ENCODE measurements at places on chromosomes 4 and X.

DNA sequence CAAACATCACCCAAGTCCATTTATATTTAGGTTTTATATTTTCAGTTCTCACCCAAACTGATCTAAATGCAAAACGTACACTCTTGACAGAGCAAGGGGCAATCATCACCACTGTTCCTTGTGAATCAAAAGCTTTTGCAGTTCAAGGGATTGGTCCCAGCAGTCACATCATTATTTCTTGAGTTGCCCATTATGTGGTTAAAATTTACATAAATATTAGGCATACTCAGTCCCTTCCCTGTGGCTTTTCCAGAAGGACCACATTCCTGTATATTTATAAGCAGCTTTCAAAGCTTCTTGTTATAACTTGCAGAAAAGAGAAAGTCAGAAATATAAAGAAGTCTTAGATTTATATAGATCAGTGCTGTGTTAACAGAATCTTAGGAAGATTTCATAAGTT is 224.4 kb downstream of the CLCN4 start:
- DNase-seq = no peak

- DNase-seq = no peak
These were observed 21.6 kb downstream of the SH3KBP1 start for GRCh38 chrX:19865567-19866363.

GRCh38 chr4:57013543-57014120 is 34.9 kb downstream of the POLR2B start:
- DNase-seq = no peak

DNA sequence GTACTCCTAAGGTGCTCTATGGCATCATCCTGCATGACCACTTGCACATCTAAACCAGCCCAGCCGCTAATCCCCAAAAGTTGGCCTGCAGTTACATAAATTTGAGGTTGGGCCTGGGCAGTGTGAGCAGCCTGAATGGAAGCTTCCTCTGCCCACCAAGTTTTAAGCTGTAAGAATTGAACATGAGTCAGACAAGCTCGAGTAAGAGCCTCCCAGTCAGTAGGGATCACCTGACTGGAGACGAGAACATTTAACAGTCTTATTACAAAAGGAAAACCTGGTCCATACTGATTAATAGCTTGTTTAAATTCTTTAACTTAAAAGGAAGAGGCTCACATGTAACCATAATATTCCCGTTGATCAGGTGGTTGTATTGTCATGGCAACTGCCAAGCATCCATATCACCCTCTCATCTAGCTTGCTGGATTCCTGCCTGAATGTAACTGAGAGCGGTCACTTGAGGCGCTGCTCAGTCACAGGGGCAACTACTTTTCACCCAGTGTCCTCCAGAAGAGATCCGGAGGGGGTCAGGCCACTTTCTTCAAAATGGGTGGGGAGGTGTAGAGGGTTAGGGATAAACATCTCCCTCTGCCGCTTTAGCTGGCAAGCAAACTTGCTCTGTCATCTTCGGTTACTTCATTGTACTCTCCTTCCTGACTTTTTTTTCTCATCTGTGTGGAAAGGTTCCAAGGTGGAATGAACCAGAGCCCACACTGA is 56.6 kb upstream of the WDR1 start:
- no peak for DNase-seq

DNA sequence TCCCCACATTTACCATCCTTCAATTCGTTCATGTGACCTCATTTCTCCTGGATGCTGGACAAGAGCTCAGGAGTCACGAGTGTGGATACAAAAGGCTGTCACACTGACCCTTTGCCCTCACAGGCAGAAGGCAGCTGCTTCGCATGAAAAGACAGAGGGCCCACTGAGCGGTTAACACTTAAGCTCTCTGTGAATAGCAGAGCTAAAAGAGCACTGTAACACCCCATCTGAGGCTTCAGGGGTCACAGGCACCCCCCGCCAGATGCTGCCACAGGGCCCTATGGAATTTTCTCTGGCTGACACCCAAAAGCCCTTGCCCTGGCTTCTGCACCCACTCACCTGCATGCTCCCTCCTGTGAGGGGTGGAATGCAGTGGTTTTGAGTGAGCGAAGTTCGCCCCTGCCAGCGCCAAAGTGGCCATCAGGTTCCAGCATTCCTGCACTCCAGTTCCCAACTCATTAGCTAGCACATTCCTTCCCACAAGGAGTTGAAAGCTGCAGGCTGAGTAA is 360.9 kb downstream of the PPP3CA start:
- DNase-seq = no peak

DNA sequence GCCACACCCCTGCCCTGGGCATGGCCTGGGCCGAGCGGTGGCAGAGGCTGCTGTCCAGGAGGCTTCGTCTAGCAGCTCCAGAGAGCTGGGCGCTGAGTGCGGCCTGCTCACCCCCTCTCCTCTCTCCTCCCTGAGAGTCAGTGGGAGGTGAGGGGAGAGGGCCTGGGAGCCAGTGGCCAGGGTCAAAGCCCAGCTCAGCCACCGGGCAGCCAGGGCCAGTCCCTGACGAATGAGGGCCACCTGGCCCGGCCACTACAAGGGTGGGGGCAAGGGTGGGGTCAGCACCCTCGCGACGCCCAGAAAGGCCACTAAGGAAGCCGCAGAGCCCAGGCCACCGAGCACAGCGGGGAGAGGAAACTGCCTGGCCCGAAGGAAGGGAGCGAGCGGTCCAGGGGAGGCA is 131.7 kb downstream of the FAM53A start:
- no peak for DNase-seq

GRCh38 chrX:46704767-46705386 is 54.0 kb downstream of the SLC9A7 start:
- DNase-seq = no peak

DNA sequence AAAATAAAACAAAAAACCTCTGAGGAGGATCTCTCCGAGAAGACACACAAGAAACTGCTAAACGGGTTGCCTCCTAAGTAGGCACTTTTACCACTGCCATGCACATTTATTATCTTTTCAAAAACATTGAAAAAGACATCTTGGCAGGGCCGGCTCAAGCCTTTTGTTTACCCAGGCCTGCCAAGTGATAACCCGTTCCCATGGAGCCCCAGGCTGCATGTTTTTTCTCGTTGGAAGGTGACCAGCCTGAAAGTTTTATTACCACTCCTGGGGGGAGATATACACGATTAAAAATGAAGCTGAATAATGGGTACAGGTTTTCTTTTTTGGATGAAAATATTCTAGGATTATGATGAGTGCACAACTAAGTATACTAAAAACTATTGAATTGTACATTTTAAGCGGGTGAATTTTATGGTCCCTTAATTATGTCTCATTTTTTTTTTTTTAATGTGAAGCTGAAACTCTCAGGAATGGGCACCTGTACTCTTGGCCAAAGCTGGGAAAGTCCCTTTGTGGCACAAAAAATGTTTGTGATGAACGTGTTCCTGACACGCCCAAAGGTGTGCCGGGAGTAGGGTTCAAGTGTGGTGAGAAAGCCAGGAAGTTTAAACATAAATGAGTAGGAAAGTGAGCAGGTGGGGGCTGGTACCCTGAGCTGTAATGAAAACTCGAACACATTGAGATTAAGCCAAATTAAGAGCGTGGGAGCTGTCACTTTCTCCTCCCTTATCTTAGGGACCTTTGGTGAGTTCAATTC is 1.5 kb upstream of the MAP7D2 start:
- no peak for DNase-seq

DNA sequence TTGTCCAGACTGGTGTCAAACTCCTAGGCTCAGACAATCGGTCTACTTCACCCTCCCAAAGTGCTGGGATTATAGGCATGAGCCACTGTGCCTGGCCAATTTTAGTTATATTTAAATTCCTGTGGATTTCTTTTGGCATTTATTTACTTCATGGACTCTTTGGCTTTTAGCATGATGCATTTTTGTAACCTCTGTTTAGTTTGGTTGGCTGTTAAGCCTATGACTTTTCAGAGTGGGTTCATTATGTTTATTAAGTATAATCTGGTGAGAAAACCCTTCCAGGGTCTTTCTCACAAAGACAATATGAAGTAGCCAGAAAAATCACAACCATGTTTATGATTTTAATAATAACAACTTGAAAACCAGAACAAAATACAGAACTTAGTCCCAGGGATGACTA is 49.4 kb downstream of the USP38 start:
- no peak for DNase-seq

- DNase-seq = no peak
These were observed 805.3 kb upstream of the EPHA5 start for GRCh38 chr4:66475596-66475995.

- no peak for DNase-seq
These were observed 182.2 kb downstream of the PACRGL start for GRCh38 chr4:20882500-20882899.

DNA sequence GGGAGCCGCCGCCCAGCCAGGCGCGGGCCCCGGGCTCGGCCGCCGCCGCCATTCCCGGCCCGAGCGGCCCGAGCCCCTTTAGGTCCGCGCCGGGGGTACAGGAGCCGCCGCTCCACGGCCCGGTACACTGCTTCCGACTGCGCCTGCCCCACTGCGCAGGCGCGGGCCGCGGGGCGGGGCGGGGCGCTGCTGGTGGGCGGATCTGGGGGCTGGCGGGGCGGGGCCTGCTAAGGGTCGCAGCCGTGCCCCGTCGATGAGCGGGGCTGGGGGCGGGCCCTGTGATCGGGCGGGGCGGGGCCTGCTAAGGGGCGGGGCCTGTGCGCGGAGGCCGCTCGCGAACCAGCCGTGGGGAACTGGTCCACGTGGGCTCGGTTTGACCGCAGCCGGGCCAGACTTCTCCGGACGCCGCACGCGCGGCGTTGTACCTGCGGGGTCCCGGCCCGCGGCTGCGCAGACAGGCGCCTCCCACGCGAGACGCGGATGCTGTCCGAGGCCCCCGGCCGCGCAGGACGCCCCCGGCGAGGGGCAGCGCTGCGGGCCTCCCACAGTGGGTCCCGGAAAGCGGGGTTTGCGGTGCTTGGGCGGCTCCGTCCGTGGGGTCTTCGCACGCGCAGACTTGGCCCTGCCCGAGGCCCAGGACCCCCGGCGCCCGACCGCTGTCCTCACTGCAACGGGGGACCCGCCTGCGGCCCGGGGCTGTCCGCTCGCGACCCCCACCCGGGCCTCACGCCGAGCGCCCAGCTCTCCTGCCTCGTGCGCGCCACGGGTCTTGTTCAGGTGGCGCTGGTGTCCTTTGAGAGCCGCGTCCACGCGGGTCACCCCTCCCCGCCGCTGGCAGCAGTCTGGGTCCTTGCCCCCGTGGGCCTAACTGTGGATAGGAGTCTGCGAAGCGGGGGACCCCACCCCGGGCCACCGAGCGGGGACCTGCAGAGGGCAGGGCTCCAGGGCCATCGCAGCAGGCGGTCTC is at the start of gene DGKQ:
Gene DGKQ (minus strand): TSS at position 139 of the 967 bp plus-strand sequence. CDS start 87 bp downstream, at position 52.
- no peak for DNase-seq

DNA sequence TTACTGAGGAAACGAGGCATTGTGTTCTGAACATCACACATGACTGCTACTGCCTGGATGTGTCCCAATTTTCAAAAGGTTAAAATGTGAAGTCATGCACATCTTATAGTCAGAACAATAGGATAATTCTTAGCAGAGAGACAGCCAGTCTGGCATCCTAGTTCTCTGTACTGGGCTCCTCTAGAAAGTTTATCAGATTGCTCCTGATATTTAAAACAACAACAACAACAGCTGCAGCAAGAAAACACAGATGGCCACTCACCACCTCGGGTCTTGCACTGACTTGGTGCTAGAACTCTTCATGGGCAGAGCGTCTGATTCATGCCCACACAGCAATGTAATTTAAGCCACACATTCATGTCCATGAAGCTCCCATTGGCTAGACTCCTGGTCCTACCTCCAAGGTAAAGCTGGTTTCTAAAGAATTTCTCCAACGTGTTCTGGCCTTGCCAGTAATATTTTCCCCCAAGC is 33.3 kb upstream of the SLC2A9 start:
- no peak for DNase-seq

GRCh38 chr4:128954941-128955340 is 138.4 kb downstream of the SCLT1 start:
- no peak for DNase-seq

GRCh38 chrX:75156531-75156945 is 455 bp upstream of the ABCB7 start:
- DNase-seq = no peak

DNA sequence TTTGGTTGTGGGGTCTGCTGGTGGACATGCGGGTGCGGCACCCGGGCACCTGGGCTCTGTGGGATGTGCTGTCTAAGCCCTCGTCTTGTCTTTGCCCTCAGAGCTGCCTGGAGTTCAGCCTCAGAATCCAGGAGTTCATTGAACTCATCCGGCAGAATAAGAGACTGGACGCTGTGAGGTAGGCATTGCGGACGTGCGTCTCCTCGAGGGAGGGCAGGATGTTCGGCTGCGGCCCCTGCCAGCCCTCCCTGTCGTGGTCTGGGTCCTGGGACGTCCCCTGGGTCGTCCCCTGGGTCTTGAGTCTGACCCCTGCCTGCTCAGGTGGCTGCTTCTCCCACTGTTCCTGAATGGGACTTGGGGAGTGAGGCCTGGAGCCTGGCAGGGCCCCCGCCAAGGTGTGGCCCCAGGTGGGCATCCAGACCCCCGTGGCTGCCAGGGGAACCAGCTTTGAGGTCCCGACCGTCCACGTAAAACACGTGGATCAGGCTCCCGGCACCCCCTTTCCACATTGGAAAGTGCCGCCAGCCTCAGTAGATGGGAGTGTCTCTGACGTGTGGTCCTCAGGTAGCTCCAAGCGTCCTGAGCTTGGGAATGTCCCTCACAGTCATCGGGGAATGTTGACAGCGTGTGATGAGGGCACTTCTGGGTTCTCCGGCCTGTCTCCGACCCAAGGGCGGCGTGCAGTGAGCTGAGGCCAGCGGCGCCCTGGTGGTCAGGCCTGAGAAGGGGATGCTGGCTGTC is 19.3 kb upstream of the UVSSA start:
- no peak for DNase-seq

DNA sequence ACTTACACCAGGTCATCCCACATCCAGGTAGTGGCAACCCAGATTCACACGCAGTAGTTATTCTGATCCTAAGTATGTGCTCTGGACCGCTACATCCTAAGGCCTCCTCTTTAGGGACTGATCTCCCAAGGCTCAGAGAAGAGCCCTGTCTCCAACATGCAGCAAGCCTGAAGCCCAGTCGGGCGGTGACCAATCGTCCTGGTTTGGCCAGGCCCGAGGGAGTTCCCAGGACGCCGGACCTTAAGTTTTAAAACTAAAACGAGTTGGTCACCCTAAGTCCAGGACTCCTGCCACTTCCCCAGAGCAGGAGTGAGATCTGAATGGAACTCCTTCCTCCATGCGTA is 385 bp downstream of the LYAR start:
- no peak for DNase-seq

- no peak for DNase-seq
These were observed 89.4 kb upstream of the DKK2 start for GRCh38 chr4:107125496-107125895.

Measured in NCI-H446 treated with DMSO at 0.1 percent for 48 hours (cell line).